ENCODE measurements at places on chromosomes 16 and 17. TPM values are rescaled to one million over a fixed set of nuclear protein-coding genes. Genes with fewer than 3 reads are reported as not detected.

DNA sequence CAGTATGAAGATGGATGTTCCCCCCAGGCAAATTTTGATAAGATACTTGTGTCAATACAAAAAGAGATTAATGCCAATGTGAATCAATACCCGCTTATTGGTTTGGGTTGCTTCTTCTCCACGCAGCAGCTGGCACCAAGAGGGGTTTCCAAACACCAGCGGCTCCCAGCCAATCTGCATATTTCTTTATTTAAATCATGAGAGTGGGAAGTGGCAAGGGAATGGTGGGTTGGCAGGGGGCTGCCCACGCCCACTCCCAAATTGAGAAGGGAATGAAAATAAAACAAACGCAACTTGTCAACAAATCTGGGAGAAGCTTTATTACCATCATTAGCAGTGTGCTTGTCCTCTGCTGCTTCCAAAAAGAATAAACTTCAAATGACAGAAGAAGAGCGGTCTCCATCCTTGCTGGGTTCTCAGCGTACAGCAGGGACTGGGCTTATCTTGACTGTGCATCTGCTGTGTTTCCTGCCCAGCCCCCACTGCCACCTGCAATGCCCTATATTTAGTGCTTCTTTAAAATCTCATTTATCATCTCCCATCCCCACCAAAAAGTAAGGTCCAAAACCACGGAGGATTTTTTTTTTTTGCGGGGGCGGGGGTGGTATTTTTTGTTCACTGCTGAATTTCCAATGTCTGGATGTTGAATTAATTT is 34.9 kb upstream of the C16orf78 start:
- DNase-seq: peak; percentile 10
- H3K27me3 ChIP-seq: peaks cover 68% of the 10 kb centered on the region
- no peaks in the 10 kb centered on the region for H3K4me1 ChIP-seq
- H3K4me3 ChIP-seq: no peak overlapping the region
- no peak overlapping the region for H3K27ac ChIP-seq

DNA sequence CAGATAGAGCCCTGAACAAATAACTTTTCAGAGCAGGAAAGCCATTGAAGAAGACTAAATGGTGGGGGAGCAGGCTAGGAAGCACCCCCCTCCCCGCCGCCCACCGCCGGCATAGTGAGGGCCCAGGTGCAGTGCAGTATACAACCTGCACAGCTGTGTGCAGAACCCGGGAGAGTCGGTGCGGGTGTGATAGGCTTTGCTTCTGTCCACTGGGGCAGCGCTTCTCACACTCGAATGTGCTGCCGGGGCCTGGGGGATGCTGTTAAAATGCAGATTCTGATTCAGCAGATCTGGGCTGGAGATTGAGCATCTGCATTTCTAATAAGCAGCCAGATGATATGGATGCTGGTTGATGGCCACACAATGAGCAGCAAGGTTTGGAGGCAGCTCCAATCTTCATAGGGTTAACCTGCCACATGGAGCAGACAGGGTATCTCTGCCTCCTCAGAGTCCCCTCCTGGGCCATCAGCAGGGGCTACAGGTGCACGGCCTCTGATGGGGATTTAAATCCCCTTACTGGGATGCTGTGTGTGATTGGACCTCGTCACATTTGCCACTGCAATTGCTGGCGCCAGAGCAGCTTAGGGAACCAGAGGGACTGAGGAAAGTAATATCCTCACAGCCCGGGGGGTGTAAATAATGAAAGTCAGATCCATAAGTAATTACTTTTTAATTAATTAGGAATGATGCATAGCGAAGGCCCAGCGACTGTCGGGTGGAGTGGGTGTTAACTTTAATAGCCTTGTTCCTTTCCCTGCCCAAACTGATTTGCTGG is 172.0 kb upstream of the RPL38 start:
- no peaks in the 10 kb centered on the region for H3K36me3 ChIP-seq
- H3K4me3 ChIP-seq: no peak overlapping the region
- peaks cover 32% of the 10 kb centered on the region for H3K4me1 ChIP-seq
- H3K27me3 ChIP-seq: peaks cover 31% of the 10 kb centered on the region
- no peak overlapping the region for H3K27ac ChIP-seq
- no peak for DNase-seq

DNA sequence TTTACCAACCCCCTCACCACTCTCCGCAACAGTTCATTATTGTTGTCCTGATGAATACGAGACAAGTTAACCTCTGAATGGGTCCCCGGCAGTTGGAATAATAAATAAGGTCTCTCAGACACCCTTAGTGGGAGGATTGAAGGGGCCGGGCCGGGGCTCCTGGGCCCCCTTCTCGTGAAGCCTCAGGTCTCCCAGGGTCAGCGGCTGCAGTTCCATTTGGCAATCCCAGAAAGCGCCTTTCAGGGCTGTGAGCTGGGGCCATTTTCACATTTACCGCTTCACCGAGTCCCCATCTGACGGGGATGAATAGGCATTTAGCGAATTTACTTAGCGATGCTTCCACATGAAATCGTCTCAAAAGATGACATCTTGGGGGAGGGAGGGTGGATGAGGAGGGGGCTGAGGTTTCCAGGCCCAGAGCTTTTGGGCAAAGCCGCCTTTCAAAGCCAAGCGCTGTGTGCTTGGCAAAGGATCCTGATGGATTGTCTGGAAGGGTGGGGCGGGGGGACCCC is 309.8 kb downstream of the XYLT1 start:
- H3K4me1 ChIP-seq: peaks cover 18% of the 10 kb centered on the region
- H3K36me3 ChIP-seq: peaks cover 3% of the 10 kb centered on the region
- DNase-seq: no peak
- no peaks in the 10 kb centered on the region for H3K27me3 ChIP-seq
- H3K27ac ChIP-seq: no peak overlapping the region

- no peaks in the 10 kb centered on the region for H3K27me3 ChIP-seq
- no peaks in the 10 kb centered on the region for H3K36me3 ChIP-seq
- DNase-seq: no peak
- H3K4me3 ChIP-seq: no peak overlapping the region
These were observed 931.6 kb upstream of the GOT2 start for GRCh38 chr16:59665618-59666220.

Gene GRB7
- 31.8 TPM for total RNA-seq

- H3K27me3 ChIP-seq: no peaks in the 10 kb centered on the region
- H3K36me3 ChIP-seq: peaks cover 30% of the 10 kb centered on the region
- H3K27ac ChIP-seq: peak overlapping the region; percentile 21
- no peak for DNase-seq
- H3K4me1 ChIP-seq: no peaks in the 10 kb centered on the region
- no peak overlapping the region for H3K4me3 ChIP-seq
These were observed 67.9 kb downstream of the ZZEF1 start for GRCh38 chr17:4074831-4075495.

- peaks cover 38% of the 10 kb centered on the region for H3K36me3 ChIP-seq
- peaks cover 51% of the 10 kb centered on the region for H3K4me1 ChIP-seq
- H3K27ac ChIP-seq: peak overlapping the region; percentile 42
These were observed 8.2 kb downstream of the USP22 start for GRCh38 chr17:21034340-21035235.

DNA sequence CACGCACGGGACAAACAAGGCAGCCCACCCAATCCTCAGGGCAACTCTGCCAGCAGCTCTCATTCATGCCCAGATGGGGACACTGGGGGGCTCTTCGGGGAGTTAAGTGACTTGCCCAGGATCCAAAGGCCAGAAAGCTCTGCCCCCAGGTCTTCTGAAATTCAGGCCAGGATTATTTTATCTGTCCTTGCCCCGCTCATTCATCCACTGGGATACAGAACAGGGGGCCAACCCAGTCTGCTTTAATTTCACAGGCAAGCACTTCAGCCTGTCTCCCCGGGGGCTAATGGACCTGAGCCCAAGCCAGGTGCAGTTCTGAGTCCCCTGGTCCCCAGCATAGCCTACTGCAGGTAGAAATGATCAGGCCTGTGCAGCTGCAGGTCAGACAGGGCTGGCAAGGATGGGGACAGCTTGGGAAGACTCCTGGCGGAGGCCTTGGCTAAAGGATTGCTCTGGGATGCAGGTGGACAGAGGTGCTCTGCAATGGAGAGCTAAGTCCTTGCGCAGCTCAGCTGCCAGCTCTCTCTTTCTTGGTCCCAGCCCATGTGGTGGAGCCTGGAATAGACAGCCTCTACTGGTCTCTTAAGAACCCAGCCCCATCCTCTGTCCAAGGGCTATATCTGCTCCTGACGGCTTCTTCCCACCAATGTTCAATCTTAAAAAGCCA is 766 bp upstream of the B3GNT9 start:
- H3K27ac ChIP-seq: peak overlapping the region; percentile 51
- peaks cover 55% of the 10 kb centered on the region for H3K27me3 ChIP-seq

Gene KIF2B
- not detected for total RNA-seq

GRCh38 chr16:50061326-50061725 is 4.4 kb upstream of the HEATR3 start:
- DNase-seq: no peak
- no peaks in the 10 kb centered on the region for H3K36me3 ChIP-seq
- no peak overlapping the region for H3K27ac ChIP-seq
- H3K4me1 ChIP-seq: no peaks in the 10 kb centered on the region
- H3K4me3 ChIP-seq: no peak overlapping the region

- peaks cover 5% of the 10 kb centered on the region for H3K27me3 ChIP-seq
- peaks cover 22% of the 10 kb centered on the region for H3K4me1 ChIP-seq
- peak overlapping the region; percentile 27 for H3K27ac ChIP-seq
- no peak for DNase-seq
- H3K4me3 ChIP-seq: no peak overlapping the region
- H3K36me3 ChIP-seq: no peaks in the 10 kb centered on the region
These were observed 157.1 kb downstream of the RGS9 start for GRCh38 chr17:65294181-65294719.

- H3K27ac ChIP-seq: no peak overlapping the region
- peaks cover 42% of the 10 kb centered on the region for H3K4me1 ChIP-seq
- no peaks in the 10 kb centered on the region for H3K27me3 ChIP-seq
- DNase-seq: no peak
- no peak overlapping the region for H3K4me3 ChIP-seq
These were observed 204.9 kb downstream of the C16orf78 start for GRCh38 chr16:49578435-49579024.

DNA sequence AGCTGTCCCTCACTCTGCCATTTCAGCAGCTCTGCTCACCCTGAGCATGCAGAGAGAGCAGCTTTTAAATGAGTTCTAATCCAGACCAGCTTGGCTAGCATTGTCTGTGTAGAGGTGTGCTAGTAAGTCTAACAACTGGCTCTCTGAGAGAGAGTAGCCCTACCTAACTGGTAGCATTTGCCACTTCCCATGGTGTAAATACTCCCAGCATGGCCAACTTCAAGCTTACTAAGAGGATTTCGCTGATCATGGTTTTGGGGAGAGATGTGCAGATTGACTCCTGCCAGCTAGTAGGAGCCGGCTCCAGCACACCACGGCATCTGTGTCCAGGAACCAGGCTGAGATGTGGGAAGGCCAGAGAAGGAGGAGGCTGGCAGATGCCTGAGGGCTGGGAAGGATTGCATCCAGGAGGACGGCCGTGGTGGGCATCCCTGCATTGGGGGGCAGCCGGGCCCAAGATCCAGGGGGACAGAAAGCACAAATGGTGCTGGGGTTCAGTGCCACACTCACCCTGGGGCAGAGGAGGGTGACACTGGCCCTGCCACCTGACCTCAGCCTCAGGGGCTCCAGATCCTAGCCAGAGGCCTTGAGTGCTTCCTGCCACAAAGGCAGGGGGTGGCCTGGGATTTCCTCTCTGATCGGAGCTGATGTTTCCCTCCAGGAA is 394.9 kb upstream of the TNRC6C start:
- H3K27ac ChIP-seq: no peak overlapping the region
- no peak overlapping the region for H3K4me3 ChIP-seq
- no peaks in the 10 kb centered on the region for H3K36me3 ChIP-seq

Gene SCGB1C2
- total RNA-seq: not detected

- H3K36me3 ChIP-seq: no peaks in the 10 kb centered on the region
- H3K4me3 ChIP-seq: no peak overlapping the region
- no peak for DNase-seq
- no peaks in the 10 kb centered on the region for H3K27me3 ChIP-seq
- H3K4me1 ChIP-seq: peaks cover 31% of the 10 kb centered on the region
These were observed 375 bp upstream of the SPN start for GRCh38 chr16:29662729-29663015.

Gene ETV4
- 28.2 TPM for total RNA-seq

Gene MAPT
- total RNA-seq: 4.5 TPM

DNA sequence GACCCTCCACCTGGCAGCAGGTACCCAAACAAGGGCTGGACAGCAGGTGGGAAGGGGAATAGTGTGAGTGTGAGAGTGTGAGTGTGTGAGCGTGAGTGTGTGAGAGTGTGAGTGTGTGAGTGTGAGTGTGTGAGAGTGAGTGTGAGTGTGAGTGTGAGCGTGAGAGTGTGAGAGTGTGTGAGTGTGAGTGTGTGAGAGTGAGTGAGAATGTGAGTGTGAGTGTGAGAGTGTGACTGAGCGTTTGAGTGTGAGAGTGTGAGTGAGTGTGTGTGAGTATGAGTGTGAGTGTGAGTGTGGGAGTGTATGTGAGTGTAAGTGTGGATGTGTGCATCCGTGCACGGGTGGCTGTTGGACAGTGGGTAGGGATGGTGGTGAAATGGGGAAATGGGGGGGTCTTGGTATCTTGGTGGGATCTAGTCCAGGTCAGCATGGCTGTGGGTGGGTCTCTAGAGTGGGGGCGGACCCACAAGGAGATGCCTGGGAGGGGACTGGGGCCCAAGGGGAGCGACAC is 408 bp downstream of the ADGRG1 start:
- H3K36me3 ChIP-seq: no peaks in the 10 kb centered on the region
- peak overlapping the region; percentile 83 for H3K27ac ChIP-seq

DNA sequence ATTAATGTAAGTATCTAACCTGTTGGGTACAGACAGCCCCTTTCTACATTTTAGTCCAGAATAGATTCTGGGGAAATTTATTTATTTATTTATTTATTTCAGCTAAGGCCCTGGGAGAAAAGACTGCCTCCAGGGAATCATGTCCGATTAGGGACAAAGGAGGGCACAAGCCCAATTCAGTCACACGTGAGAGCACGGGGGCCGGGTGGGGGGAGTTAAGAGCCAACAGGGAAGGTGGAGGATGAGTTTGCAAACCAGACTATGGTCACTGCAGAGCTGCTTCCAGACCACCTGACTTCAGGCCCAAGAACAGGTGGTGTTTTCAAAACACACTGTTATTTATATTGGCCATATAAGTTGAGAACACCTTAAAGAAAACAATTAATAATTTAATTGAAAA is 1.6 kb upstream of the ZFHX3 start:
- H3K36me3 ChIP-seq: no peaks in the 10 kb centered on the region
- no peak overlapping the region for H3K27ac ChIP-seq
- DNase-seq: no peak
- peak overlapping the region; percentile 84 for H3K4me3 ChIP-seq
- H3K27me3 ChIP-seq: no peaks in the 10 kb centered on the region
- H3K4me1 ChIP-seq: peaks cover 38% of the 10 kb centered on the region

GRCh38 chr16:51981725-51982124 is 565.2 kb downstream of the TOX3 start:
- H3K36me3 ChIP-seq: no peaks in the 10 kb centered on the region
- H3K4me1 ChIP-seq: peaks cover 8% of the 10 kb centered on the region
- no peak overlapping the region for H3K27ac ChIP-seq
- peaks cover 22% of the 10 kb centered on the region for H3K27me3 ChIP-seq
- no peak for DNase-seq

Gene DGKE
- total RNA-seq: 5.3 TPM

DNA sequence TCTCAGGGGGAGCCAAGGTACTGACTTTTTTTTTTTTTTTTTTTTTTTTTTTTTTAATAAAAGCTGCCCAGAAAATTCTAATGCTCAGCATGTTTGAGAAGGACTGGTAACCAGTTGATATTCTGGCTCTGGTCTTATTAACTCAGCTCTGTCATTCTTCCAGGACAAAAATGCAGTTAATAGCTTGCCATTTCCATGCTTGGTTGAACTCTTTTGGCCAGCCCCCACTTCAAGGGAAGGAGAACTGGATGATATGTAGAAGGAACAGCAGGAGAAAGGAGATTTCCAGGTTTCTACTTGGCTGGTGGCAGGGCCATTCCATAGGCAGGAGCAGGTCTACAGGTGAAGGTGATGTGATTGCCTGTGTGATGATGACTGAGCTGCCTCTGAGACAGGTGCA is 59.2 kb upstream of the TANC2 start:
- H3K27ac ChIP-seq: no peak overlapping the region
- no peaks in the 10 kb centered on the region for H3K4me1 ChIP-seq
- H3K4me3 ChIP-seq: no peak overlapping the region
- DNase-seq: no peak
- H3K27me3 ChIP-seq: no peaks in the 10 kb centered on the region
- no peaks in the 10 kb centered on the region for H3K36me3 ChIP-seq

Measured in type B pancreatic cell (in vitro differentiated cells).